ENCODE measurements at places on chromosomes 7 and 10.
A peak's percentile ranks its signal among the peaks of the same experiment; 100 is the strongest.

GRCh38 chr10:91103384-91104192 lies 116.9 kb upstream of the PCGF5 start:
- DNase-seq: no peak

- DNase-seq: no peak
Observed at GRCh38 chr7:98365863-98366561, 34.9 kb downstream of the BAIAP2L1 start.

DNA sequence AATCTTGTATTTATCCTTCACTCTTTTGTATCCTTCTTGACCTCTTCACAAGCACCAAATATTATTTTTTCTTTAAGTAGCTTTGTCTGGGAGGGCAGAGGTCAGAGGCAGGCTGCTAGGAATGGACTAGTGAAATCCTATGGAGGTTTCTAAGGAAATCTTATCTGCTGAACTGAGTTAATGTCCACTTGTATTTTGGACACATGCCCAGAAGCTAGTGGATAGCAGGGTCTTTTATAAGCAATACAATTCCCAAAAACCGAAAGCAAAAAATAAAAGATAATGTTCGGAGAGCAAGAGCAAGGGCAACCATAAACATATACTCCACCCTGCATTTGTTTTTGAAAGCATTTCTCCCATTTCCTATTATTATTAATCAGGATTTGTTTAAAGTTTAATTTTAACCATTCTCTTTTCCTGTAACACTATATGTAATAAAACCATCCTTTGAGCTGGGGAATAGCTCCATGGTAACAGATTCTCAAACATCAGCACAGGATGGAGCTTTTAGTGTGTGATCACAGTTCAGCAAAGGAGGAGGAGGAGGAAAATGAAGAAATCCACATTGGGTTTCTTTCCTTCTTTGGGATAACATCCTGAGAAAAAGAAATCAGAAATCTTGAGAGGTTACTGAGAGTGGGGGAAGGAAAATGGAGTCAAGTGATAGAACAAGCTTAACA lies 328.2 kb upstream of the LRRN3 start:
- DNase-seq: peak; percentile 43

DNA sequence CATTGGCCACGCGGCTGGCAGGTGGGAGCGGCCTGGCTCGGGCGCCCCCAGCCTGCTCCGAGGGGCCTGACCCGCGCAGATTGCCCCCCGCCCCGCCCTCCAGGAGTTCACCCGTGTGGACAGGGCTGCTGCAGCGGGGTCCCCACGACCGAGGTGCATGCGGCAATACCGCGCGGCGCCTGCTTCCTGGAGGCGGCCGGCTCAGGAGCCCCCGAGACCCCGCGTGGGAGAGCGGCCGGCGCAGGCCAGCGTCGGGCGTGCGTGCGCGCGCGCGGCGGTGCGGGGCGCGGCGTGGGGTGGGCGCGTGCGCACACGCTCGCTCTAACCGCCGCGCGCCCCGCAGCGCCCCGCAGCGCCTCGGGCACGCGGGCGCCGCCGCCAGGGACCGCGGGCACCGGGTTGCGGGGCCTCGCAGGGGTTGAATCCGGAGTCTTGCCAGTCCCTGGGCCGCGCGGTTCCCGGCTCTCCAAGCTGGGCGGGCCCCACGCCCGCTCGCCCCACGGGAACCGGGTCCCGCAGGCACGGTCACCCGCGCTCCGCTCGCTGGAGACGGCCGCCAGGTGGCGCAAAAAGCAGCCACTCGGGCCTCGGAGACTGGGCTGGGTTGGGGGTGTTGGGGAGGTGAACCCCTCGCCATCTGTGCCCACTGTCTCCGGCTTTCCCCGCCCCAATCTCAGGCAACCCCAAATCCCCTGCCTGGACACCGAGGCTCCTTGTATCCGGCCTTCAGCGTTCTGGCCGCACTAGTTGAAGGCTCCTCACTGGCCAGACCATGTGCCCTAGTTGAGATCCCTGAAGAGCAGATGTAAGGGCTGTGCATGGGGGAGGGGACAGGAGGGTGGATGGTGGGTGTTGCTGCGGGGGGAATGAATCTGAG lies 1.3 kb upstream of the ACHE start:
- DNase-seq: peak; percentile 58

DNA sequence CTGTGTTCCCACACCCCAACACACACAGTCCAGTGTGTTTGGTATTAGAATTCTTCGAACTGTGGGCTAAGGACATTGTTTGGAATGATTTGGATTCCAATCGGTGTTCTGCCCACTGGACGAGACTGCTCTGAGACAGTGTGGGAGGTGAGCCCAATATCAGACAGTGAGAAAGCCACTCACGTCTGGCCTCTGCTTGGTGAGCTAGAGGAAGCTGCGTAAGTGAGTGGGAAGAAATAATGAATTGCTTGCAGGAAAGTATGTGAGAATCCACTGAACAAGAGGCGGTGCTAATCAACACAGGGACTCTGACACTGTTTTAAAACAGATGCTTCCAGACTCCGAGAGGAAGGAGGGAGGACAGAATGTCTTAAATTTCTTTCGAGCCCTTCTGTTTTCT lies 675.0 kb upstream of the ANKRD30A start:
- no peak for DNase-seq

GRCh38 chr10:80104066-80104926 lies 25.8 kb downstream of the TMEM254 start:
- DNase-seq: no peak

- no peak for DNase-seq
Observed at GRCh38 chr7:117916309-117916708, 43.1 kb upstream of the CTTNBP2 start.

GRCh38 chr10:71737834-71738197 lies 18.2 kb upstream of the C10orf105 start:
- DNase-seq: no peak

DNA sequence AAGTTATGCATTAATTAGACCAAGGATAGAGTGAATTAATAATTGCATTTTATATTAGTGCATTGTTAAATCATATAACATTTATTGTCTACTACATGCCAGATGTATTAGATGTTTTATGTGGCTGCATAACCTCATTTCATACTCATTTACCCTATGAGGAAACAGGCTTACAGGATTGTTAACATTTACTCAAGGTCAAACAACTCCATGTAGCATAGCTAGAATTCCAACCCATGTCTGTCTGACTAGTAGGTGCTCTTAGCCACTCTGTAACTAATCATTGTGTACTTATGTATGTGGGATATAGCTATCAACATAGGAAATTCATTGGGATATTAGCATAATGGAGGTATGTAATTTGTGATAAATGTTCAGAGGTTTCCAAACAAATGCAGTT lies 46.3 kb downstream of the PHYHIPL start:
- DNase-seq: no peak

- no peak for DNase-seq
Observed at GRCh38 chr10:93440591-93441091, 41.5 kb downstream of the MYOF start.

DNA sequence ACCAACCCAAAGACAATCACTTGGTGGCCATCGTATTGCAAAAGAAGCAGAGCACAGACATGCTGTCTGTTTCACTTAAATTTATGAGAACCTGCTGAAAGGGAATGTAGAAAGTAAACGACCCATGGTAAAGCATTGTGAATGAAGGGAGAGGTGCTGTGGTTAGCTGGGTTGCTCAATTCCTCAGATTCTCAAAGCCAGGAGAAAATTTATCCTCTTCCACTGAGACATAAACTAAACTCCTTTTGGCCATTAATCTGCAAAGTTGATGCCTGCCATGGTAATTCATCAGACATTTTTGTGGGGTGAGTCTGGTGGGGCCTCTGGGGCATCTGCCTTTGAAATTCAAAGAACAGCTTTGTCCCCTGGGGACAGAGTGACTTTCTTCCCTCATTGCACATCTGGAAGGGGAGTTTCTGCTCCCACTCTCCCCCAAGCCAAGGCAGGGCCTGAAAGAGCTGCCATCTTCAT lies 951.0 kb downstream of the LRMDA start:
- DNase-seq: no peak

DNA sequence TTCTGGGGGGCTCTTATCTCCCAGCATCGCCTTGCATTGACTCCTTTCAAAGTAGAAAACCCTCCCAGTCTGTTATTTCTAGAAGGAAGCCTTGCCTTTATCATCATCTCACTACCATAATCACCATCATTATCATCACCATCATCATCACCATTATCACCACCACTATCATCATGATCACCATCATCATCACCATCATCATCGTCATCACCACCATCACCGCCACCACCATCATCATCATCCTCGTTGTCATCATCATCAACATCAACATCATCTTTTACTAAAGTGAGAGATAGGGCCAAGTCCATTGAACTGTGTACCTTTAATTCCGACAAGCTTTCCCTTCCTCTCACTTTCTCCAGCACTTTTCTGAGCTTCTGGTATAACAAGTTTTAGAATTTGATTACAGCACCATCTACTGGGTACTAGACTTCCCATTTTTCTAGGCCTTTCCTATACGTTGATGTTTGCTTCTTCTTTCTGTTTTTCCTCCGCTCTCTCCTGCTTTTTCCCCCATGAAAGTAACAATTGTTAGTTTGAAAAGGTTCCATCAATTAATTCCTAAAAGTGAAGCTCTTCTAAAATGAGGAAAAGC lies 226.4 kb downstream of the BUB3 start:
- DNase-seq: peak; percentile 77

- DNase-seq: no peak
Observed at GRCh38 chr10:126380352-126381076, 7.8 kb downstream of the ADAM12 start.

GRCh38 chr10:70358446-70358845 lies 24.0 kb downstream of the LRRC20 start:
- DNase-seq: no peak

DNA sequence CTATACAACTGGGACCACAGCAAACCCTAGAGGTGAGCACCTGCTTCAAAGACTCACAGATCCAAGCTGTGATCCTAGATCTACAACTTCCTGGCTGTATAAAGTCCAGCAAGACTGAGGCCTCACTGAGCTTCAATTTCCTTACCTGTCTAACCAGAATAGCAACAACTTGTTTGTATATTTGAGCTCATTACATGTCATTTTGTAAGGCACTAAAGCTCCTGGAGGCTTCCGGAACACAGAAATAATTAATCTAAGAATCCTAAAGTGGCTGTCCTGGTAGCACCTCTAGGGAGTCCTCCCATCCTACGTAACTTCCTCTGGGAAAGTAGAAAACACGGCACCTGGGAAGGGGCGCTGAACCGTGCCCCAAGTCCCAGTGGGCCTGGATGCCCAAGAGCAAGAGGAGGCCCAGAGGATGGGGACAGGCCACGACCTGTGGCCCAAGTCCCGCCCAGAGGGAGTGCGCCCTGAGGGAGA lies 39.4 kb downstream of the HK1 start:
- peak; percentile 34 for DNase-seq

- DNase-seq: no peak
Observed at GRCh38 chr7:90777041-90777440, 180.9 kb downstream of the CDK14 start.

DNA sequence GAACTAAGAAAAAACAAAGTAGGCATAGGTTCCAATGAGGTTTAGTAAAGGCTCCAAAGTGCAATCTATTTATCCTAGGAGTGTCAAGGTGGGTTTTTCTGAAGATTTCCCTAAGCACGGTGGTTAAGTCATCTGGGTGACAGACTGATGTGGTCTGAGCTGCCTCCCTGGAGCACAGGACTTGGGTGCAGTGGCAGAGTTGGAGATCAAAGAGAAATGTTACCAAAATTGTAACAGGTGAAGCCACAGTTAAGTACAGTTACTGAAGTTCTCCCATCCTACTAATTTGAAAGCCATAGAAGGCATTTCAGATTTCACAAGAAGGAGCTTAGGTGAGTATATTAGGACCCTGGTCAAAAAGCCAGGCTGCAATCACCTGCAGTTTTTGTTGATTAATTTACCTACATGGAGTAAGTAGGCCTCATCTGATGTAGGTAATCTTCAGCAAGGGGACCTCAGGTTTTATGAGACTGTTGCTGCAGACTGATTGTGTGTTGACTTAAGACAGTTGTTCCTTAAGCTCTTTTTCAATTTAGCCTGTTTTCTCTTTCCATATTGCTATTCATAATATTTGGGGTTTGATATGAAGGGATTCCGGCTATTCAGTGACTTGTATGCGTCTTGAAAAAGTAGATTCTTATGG lies 3.0 kb downstream of the DLX6 start:
- DNase-seq: no peak

GRCh38 chr7:95059842-95060313 lies 152.5 kb downstream of the PPP1R9A start:
- peak; percentile 9 for DNase-seq

DNA sequence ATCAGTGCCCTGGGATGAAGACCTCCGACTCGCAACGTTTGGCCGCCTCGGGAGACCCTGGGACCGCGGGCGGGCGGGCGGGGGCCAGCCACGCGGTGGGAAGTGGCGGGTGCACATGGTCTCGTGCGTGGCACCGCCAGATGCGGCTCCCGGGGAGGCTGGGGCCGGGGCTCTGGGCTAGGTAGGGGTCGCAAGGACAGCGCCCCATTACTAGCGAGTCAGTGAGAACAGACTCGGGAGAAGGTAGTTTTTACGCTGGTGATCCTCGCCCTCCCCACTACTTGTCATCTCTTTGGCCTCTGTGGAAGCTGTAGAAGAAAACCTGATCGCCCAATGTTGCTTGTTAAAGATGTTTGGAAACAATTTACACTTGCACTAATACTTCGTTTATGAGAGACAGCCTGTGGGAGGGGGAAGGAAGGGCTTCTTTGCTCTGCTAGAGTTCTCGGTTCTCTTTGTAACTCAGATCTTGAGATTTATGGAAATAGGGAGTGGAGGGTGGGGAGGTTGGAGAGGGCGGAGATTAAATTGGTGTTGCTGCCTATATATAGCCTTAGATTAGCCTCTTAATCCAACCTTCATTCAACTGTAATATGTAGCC lies 591 bp downstream of the BZW2 start:
- DNase-seq: peak; percentile 37

GRCh38 chr10:11678074-11678793 lies 63.9 kb upstream of the ECHDC3 start:
- no peak for DNase-seq

GRCh38 chr10:17418249-17418648 lies 36.1 kb downstream of the ST8SIA6 start:
- DNase-seq: no peak

- no peak for DNase-seq
Observed at GRCh38 chr7:147251751-147252325, 1135.2 kb downstream of the CNTNAP2 start.

GRCh38 chr10:87660484-87661133 lies 931 bp downstream of the PAPSS2 start:
- DNase-seq: no peak

DNA sequence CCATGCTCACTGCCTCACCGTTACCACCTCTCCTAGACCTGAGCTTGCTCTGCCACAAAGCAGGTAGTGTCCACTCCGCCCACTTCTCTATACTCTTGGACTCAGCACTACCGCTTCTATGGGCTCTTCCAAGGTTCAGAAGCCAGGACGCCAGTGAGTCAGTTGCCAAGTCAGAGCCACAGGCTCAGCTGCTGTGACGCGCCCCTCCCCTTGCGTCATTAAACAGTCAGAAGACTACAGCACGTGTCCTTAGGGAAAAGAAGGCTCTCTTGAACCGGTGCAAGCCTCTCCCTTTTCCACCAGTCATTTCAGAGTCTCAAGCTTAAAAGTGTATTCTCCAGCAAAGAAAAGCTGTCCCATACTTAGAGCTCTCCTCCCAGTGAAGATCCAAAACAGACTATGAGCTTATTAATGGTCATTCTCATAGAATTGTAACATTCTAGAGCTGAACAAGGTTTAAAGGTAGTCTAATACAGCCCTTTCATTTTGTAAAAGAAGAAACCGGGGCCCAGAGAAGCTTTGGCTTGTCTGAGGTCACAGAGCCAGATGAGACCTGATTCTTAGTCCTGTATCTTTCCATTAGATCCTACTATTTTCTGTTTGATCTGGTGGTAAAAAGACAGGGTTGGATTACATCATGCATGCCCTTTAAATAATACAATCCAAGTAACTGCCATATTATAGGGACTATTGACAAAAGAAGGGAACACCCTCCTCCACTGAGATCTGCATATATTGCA lies 40.9 kb upstream of the MET start:
- no peak for DNase-seq

- no peak for DNase-seq
Observed at GRCh38 chr10:108789919-108790318, 1133.4 kb downstream of the XPNPEP1 start.
